ENCODE measurements at places on chromosomes 3 and 15.

DNA sequence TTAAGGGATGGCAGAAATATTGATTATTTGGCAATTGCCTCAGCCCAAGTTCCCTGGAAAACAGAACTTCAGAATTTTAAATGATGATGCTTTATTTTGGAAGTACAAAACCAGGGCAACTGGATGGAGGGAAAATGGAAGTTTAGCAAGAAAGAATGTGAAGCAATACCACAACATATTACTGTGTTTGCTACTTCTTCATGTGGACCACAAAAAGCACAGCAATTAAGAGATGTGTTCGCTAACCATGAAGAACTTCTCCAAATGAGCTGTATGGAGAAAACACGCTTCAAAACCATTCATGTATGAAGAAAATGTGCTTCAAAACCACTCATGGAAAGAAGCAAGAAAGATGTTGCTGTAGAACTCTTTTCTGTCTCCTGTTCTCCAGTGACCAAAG, 64.7 kb upstream of the ARL6 start:
- DNase-seq, result no peak

GRCh38 chr3:105483476-105483875, 116.8 kb downstream of the ALCAM start:
- DNase-seq, result no peak

GRCh38 chr3:139319428-139320402, 24.1 kb upstream of the MRPS22 start:
- peak; percentile 53 for DNase-seq

DNA sequence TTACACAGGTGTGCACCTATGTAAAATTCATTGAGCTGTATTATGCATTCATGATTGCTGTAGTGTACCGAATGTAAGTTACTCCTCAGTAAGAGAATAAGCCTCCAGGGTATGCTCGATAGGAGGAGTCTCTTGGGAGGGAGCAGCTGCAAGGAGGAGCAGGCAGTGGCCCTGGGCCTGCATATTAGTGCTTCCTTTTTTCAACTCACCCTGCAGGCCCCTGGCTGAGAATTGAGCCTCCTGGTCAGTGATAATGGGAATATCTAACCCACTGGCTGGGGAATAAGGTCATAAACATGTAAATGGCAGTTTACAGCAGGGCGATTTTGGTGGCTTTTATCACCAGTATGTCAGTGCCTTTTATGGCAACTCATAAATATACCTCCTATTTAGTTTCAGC, 21.7 kb upstream of the SFMBT1 start:
- peak; percentile 36 for DNase-seq

DNA sequence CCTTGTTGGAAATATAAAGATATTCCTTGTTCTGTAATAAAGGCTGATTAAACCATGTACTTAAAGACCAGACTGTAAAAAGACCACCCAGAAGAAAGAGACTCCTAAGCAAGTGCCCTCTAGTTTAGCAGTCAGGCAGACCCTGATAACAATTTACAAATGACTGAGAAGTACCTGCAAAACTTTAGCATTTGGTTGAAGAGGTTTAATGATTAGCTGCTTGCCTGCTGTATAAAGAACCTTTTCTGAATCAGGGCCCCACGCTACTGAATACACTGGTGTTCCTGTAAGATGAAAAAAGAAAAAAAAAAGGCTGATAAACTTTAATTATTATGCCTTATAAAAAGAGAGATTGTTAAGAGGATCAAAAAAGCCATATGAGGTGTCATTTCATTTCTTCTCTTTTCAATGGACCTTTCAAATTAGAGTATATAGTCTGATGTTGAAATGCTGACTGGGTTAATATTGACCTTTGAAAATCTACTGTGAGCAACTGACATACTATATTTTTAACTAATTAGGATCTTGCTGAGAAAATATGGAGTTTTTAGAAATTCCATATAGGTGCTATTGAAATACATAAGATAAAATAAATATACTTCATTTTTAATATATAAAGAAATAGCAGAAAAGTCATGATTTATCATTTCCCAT, 33.0 kb downstream of the IFT80 start:
- no peak for DNase-seq

DNA sequence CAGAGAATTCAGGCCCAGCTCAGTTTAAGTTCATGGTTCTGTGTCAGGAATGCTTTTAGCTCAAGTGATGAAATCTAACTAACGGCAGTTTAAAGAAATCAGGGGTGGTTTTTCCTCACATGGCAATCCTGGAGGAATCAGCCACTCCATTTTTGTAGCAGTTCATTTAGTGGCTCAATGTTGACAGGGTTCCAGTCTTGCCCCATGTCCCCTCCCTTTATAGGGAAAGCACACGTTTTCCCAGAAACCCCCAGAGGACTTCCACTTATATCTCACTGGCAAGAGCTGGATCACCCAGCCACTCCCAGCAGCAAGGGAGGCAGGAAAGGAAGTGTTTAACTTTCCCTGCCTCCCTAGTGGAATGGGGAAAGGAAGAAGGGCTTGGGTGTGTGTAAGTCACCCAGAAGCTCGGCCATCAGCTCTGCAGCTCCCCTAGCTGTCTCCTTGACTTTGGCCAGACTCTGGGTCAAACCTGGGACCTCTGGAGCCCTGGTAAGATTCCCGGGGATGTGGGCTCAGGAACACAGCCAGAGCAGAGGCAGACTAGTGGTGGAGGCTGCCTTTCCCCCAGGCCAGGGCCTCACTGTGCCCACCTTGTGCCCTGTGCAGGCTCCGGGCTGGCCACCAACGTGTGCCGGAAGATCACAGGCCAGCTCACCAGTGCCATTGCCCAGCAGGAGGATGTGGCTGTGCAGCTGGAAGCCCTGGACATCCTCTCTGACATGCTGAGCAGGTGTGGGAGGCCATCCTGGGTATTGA, 11.3 kb downstream of the CAND2 start:
- DNase-seq, result no peak

DNA sequence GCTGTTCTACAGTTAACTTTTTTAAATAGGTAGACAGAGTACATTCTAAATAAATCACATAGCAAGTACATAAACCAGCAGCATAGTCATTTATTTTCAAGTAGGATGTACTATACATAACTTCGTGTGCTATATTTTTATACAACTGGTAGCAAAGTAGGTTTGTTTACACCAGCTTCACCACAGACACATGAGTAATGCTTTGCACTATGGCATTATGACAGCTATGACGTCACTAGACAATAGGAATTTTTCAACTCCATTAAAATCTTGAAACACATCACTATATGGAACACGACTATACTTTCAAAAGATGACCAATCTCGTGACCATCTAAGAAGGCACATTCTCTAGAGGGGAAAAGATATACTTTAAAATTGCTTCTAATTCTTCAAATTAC, 3.5 kb downstream of the TEX55 start:
- DNase-seq, result no peak

- DNase-seq, result no peak
Observed at GRCh38 chr15:64263567-64263966, 92.4 kb downstream of the CSNK1G1 start.

DNA sequence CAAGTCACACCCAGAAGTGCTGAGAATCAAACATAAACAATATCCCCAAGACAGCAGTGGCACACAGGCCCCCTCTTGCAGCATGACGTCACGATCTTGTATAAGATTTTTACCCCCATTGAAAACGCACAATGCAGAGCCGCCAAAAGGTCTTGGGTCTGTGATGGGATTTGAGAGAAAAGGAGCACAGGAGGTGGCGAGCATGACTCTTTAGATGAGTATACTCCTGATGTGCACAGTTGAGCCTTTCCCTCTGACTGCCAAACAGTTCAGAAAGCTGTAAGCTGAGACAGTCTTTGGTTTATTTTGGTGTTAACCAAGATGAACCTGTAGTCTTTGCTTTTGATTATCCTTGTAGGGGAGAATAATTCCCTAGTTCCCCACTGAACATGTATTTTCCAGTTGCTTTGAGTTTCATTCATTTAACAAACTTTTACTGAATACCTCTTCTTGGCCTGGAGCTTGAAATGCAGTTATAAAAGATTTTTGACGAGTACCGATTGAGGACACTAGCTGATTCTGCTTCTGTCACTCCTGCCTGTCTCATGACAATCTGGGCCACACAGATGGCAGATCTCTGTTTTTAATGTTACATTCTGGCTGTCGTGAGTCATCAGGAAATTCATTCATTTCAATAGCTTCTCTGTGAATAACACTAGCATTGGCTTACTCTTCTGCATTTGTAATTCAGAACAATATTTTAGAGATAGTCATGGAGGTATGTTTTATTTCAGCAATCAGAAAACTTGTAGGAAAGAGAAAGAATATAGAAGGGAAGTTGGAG, 28.9 kb downstream of the CFAP91 start:
- DNase-seq, result no peak

DNA sequence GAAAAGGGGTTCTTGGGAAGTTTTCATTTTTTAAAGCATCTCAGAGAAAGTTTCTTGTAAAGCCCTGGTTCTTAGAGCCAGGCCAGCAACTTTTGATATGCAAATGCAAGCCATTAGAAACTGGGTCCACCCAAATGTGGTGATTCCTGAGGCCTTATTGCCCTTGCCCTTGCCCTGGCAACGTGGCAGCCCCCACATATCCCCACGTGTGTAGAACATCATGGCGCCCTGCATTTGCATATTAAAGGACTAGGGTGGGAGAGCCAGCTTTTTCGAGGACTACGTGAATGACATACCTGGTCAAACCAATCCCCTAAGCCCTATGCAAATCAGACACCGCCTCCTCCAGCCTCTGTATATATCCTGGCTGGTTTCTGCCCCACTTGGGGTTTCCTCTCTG, 314.9 kb upstream of the NECTIN3 start:
- peak; percentile 18 for DNase-seq

- no peak for DNase-seq
Observed at GRCh38 chr3:129051871-129052340, 8.7 kb upstream of the GP9 start.

DNA sequence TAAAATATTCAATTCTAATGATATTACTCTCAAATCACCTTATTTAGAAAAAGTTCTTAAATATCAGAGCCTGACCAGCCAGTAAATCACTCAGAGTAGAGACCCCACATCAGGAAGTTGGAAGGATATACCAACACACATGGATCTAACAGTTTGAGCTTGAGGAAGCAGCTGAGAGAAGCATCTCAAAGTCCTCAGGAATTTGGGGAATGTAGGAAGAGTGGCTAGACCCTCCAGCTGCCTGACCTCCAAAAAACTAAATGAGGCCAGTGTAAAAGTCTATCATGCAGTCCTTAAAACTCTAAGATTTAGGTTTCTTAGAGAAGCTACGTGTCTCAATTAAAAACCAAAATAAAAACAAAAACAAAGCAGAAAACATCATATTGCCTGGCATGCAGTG, 55.4 kb downstream of the SETD2 start:
- peak; percentile 60 for DNase-seq

GRCh38 chr3:136235545-136235944, 14.6 kb upstream of the PCCB start:
- no peak for DNase-seq

GRCh38 chr15:52139599-52140462, 27.3 kb upstream of the BCL2L10 start:
- peak; percentile 94 for DNase-seq

DNA sequence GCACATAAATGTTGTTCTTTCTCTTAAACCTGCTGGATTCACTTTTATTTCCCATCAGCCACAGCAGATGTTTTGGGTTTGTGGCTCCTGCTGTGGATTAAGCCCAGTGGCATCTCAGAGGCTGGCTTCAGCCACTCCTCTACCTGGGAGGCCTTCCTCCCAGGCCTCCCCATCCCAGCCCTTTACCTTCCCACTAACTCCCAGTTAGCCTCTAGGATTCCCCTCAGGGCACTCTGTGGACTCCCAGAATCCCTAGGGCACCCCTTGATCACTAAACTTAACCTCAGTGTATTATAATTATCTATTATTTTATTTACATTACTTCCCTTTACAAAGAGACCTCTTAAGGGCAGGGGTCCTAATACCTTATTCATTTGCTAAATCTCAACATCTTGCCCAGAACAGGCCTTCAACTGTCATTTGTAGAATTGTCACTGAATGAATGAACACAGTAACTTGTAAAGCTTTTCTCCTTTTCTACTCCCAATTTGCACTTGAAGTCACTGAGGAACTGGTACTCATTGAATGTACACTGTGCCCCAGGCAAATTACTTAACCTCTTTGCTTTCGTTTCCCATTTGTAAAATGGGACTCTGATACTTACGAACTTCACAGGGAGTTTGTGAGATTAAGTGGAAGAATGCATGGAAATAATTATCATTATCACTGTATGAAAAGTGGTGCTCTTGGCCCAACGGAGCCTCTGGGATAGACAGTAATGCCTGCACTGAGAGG, 8.3 kb downstream of the CCDC13 start:
- no peak for DNase-seq

- DNase-seq, result no peak
Observed at GRCh38 chr3:7682822-7683229, 818.8 kb upstream of the LMCD1 start.

DNA sequence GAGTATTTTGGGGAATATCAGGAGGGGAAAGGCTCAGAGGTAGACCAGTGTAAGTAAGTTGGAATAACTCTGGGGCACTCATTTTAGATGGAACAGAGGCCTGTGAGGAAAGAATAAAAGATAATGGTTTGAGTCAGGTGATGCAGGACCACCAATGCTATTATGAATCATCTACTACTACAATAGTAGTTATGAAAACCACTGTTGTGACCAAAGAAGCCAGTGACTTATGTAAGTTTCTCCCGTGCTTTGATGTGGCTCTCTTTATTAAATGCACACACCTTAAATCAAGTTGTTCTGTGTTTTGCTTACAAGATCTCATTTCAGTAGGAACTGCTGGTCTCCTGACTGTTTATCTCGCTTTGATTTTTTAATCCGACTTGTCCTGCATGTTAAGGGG, 13.1 kb upstream of the GUCA1C start:
- no peak for DNase-seq

DNA sequence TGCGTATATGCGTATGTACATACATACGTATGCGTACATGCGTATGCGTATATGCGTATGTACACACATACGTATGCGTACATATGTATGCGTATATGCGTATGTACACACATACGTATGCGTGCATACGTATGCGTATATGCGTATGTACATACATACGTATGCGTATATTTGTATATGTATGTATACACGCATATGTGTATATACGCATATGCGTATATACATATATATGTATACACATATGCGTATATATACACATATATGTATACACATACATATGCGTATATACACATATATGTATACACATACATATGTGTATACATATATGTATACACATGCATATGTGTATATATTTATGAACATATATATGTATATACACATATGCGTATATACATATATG, 12.1 kb downstream of the MCTP2 start:
- no peak for DNase-seq

- peak; percentile 96 for DNase-seq
Observed at GRCh38 chr3:134357914-134358811, 16.1 kb downstream of the AMOTL2 start.

DNA sequence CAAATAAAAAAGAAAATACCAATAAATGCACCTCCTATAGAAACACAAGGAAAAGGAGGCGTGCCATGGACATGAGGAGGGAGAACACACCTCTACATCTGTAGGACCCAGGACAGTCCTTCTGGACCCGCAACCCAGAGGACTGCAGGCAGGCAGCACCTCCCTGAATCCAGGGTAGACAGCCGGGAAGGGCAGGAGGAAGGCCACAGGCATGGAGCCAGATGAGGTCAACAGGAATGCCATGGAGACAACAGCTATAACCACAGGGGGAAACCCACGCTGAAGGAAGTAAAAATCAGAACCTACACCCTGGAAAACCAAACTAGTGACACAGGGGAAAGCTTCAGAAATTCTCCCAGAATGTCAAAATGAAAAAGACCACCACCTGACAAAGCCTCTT, 248.8 kb upstream of the NSMCE3 start:
- DNase-seq, result no peak
